ENCODE measurements at places on chromosomes 6 and 20.

DNA sequence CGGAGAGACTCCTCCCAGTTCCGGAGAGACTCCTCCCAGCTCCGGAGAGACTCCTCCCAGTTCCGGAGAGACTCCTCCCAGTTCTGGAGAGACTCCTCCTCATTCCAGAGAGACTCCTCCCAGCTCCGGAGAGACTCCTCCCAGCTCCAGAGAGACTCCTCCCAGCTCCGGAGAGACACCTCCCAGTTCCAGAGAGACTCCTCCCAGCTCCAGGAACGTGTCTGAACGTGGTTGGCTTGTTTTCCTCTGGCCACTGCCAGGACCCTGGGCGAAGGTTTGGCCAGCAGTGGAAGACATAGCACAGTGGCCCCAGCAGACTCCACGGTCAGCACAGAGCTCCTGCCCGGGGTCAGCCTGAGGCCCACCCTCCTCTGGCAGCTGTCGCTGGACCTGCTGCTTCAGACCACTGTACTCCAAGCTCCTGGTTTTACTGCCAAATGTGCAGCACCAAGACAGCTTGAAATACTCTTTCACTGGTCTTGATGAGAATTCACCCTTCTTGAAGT, 122.3 kb upstream of the AFDN start:
- no peak for DNase-seq

DNA sequence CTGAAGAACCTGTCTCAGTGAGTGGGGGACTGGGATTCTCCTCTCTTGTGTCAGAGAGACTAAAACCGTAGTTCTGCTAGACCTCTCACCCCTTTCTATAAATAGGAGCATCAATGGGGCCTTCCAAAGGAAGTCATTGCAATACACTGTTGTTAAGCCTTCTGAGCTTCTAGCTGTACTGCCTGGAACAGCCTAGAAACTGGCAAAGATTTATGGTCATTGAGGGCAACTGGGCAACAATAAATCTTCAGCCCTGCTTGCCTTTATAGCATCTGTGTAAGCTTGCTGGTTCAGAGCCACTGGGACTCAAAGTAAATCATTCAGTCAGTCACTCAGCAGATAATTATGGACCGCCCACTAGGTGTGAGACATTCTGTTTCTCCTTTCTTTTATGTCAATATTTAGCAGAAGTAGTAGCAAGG, 53.2 kb downstream of the PPP1R14C start:
- no peak for DNase-seq

- no peak for DNase-seq
Observed at GRCh38 chr6:39224523-39225182, 4.6 kb downstream of the KCNK5 start.

- no peak for DNase-seq
Observed at GRCh38 chr6:11223286-11223864, 9.1 kb downstream of the NEDD9 start.

DNA sequence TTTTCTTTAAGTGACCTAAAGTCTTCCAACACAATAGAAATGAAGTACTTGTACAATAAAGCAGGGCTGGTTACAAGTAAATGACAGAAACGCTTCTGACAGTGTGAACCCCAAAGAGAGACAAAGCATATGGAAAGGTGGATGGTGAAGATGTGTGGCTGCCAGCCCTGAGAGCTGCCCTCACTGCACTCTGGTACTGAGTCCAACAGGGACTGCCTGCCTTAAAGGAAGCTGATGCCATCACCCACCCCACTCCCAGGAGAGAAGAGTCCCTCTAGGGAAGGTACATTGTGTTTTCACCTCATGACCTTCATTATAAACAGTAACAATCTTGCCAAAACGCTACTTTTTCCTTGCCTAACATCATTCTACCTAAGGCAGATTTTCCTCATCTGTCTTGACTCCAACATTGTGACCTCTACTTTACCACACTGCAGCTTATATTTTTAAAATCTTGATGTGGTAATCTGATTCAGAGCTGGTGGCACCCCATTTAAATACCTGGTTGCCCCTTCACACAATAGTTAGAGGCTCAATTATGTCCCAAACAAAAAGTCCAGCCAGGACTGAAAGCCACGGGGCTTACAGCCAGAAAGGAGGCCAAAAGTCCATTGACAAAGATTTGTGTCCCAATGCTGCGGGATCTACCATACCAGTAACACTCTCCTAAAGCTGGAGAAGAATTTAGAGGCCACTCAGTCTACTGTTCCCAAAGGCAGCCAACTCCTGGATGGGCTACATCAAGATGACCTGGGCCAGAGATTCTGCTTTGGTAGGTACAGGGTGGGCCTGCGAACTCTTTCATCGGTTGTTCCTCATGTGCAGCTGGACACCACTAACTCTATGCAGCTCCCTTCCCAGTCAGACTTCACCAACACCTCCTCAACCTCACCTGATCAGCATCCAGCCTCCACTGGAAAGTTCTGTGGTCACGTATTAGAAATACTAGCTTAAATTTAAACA, 4.4 kb downstream of the APMAP start:
- DNase-seq: no peak

GRCh38 chr6:92887871-92888270, 531.5 kb downstream of the EPHA7 start:
- no peak for DNase-seq

- no peak for DNase-seq
Observed at GRCh38 chr20:21601799-21602198, 87.9 kb upstream of the NKX2-2 start.

DNA sequence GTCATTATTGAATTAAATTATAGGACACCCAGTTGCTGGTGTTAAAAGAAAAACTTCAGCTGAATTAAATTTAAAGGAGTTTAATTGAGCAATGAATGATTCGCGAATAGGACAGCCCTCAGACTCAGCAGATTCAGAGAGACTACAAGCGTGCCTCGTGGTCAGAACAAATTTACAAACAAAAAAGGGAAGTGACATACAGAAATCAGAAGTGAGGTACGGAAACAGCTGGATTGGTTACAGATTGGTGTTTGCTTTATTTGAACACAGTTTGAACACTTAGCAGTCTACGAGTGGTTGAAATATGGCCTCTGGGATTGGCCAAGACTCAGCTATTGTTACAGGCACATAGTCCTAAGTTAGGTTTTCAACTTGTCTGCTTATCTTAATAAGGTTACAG, 25.8 kb upstream of the TNFRSF21 start:
- DNase-seq: no peak

DNA sequence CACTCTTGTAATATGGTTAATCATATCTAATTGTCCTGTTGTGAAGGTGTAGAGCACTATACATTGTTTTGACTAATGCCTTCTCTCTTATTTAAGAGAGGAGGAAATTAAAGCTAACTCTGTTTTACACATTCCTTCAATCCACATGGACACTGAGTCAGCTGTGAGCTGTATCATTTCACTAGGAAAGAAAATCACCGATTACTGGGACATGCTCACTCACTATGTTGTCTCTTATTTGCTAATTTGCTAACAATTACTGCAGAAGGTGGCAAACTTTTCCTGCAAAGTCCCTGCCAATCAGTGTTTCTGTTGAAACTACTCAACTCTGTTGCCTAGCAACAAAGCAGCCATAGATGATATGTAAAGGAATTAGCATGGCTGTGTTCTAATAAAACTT, 98.2 kb downstream of the BCAS1 start:
- DNase-seq: no peak

- no peak for DNase-seq
Observed at GRCh38 chr20:35318502-35319157, 26.4 kb upstream of the FAM83C start.

GRCh38 chr6:16196260-16196983, 42.0 kb upstream of the GMPR start:
- DNase-seq: no peak

- DNase-seq: no peak
Observed at GRCh38 chr6:14966096-14966905, 279.6 kb upstream of the JARID2 start.

DNA sequence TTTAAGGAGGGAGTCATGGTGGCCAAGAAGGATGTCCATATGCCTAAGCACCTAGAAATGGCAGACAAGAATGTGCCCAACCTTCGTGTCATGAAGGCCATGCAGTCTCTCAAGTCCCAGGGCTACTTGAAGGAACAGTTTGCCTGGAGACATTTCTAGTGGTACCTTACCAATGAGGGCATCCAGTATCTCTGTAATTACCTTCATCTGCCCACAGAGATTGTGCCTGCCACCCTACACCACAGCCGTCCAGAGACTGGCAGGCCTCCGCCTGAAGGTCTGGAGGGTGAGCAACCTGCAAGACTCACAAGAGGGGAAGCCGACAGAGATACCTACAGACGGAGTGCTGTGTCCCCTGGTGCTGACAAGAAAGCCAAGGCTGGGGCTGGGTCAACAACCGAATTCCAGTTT, 115.0 kb downstream of the HFE start:
- DNase-seq: no peak

DNA sequence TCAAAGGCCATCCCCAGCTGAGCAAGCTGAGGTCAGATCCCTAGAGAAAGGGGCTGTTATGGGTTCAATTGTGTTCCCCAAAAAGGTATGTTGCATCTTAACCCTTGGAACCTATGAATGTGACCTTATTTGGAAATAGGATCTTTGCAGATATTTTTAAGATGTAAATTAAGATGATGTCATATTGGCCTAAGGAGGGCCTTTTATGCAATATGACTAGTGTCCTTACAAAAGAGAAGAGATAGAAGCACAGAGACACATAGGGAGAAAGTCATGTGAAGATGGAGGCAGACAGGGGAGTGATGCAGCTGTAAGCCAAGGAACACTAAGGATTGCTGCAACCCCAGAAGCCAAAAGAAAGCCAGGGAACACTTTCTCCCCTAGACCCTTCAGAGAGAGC, 144.3 kb upstream of the TAB2 start:
- DNase-seq: no peak

DNA sequence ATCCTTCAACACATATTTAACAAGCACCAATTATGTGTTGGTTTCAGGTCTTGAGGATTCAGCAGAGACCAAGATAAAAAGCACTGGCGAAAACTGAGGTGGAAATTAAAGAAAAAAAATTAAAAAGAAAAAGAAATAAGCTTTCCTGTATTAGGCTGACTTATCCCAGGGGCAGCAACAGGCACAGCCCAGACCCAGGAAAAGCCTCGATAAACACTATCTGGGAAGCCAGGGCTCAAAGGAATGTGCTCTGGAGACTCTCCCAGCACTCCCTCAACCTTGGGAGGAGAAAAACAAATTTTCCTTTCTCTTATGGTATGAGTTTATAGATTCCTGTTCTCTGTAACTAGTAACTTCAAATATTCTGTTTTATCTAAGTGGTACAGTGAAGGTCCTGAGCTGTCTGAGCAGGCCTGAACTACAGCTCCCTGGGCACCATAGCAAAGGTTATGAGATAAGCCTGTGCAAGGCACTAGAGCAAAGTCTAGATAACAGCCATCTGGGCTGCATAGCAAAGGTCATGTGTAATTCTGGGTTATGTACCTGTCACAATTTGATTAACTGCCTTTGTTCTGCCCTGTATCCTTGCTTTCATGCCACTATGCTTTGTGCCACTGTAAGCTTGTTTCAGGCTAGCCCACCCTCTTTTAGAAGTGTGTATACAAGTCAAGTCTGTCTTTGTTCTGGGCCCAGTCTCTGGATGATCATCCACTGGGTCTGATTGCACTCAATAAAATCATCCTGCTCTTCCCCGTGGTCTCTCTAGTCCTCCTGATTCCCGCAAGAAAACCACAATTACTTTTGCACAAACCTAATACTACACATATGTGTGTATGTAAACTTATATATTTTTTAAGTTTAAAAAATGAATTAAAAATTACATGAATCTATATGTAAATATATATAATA, 54.0 kb downstream of the IL22RA2 start:
- DNase-seq: no peak

DNA sequence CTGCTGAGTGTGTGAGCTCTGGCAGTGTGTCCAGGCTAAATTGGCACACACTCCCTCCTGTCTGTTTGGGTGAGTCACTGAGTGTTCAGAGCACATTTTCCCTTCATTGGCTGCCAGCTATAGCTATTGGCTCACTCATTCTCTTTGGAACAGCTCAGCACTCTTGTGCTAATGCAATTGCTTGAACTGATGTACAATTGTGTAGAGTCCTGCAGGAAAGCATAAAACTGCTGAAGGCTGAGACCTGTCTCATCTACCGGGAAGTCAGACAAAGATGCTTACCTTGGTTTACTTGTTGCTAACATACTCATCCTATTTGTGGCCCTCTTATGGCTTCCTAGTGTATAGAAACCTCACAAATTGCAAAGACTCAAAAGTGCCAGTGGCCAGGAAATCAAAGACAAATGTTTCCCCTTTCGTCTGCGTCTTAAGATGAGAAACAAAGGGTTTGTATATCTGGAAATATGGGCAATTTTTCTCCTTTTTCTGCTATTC, 351.0 kb downstream of the BCKDHB start:
- no peak for DNase-seq

DNA sequence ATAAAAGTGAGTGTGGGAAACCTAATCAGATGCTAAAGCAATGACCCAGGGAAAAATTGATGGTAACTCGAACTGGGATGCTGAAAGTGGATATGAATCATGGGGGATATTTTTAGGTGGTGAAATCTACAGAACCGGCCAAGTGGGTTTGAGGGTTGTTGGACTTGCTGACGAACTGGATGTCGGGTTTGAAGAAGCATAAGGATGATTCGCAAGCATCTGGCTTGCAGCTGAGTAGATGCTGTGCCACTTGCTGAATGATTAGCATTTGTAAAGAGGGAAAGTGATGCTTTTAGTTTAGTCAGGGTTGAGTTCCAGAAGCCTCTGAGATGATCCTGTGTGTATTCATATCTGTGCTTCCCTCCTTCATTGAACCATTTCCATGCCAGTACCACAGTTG, 54.9 kb downstream of the UBR2 start:
- DNase-seq: no peak

- no peak for DNase-seq
Observed at GRCh38 chr20:18258126-18258860, 30.0 kb upstream of the ZNF133 start.

GRCh38 chr20:17938871-17939619, 29.5 kb downstream of the SNX5 start:
- peak; percentile 56 for DNase-seq

- DNase-seq: no peak
Observed at GRCh38 chr6:35267446-35267845, 7.9 kb downstream of the ZNF76 start.

DNA sequence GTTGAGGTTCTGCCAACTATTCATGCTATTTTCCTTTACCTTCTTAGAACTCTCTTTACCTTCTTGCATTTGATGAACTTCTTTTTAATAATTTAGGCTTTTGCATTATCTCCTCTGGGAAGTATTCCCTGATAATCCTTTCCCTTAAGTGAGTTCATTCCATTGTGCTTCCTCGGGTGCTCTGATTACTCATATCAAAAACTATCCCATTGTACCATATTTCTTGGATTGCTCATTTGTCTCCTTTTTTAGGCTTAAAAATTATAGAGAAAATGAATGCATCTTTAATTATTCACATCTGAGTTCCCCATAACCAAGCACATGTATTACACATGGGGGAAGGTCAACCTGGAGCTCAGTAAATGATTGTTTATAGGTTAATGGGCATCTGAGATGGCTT, 2.5 kb downstream of the CALHM4 start:
- DNase-seq: no peak

All from stimulated activated CD4-positive, alpha-beta T cell treated with anti-CD3 and anti-CD28 coated beads, Interleukin-4, amount 100 ng/mL, for 1 hour (primary cell).